Activated T-helper 1 cell treated with Interleukin-2 at 50 U/mL for 16 hours (primary cell): ENCODE measurements at places on chromosomes 7 and 10.

DNA sequence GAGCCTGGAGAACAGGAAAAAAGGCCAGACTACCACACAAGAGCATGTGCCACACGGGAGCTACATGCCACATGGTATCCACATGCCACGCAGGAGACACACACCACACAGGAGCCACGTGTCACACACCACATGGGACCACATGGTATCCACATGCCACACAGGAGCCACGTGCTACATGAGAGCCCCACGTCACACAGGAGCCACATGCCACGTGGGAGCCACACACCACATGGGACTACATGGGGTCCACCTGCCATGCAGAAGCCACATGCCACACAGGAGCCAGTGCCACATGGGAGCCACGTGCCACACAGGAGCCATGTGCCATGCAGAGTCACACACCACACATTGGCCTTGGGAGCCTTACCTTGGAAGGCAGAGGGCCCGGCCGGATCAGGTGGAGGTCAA, 244.4 kb upstream of the PPP2R2D start:
- DNase-seq: no peak

- no peak for DNase-seq
These were observed 101.6 kb downstream of the DLG5 start for GRCh38 chr10:77824908-77825307.

- DNase-seq: no peak
These were observed 15.5 kb upstream of the CALD1 start for GRCh38 chr7:134763960-134764359.

GRCh38 chr7:86908948-86909347, 150.5 kb downstream of the ELAPOR2 start:
- no peak for DNase-seq

DNA sequence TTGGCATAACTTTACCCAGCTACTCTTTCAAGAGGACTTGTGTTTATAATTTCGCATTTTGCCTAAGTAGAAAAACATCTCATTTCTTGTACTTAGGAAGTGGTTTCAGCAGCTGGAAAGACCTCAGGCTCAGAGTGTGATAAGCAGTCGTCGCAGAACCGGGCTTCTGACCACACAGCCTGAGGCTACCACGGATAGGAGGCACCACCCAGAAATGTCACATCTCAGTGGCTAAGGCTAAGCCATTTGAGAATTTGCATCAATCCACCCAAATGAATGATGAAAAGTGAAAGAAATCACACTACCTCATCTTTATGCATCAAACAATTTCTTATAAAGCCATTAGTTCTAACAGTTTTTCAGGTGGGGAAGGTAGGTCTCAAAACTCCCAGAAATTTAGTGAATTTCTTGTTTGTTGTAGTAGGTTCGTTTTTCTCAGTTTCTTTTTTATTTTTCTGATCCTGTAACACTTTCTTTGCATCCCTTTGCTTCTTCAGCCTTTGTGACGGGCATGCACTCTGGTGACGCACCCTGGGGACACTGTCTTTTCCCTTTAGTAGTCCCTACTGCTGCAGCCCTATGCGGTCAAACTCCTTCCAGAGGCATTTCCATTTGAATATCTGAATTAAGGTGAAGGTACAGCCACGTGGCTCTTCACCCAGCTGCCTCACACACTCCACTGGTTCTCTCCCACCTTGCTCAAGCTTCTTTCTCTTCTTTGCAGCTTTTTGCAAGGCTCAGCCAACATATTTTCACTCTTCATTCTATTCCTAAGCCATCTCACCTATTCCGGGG, 68.5 kb downstream of the MAP3K8 start:
- no peak for DNase-seq

GRCh38 chr10:49649936-49650723, 29.3 kb upstream of the C10orf53 start:
- no peak for DNase-seq

DNA sequence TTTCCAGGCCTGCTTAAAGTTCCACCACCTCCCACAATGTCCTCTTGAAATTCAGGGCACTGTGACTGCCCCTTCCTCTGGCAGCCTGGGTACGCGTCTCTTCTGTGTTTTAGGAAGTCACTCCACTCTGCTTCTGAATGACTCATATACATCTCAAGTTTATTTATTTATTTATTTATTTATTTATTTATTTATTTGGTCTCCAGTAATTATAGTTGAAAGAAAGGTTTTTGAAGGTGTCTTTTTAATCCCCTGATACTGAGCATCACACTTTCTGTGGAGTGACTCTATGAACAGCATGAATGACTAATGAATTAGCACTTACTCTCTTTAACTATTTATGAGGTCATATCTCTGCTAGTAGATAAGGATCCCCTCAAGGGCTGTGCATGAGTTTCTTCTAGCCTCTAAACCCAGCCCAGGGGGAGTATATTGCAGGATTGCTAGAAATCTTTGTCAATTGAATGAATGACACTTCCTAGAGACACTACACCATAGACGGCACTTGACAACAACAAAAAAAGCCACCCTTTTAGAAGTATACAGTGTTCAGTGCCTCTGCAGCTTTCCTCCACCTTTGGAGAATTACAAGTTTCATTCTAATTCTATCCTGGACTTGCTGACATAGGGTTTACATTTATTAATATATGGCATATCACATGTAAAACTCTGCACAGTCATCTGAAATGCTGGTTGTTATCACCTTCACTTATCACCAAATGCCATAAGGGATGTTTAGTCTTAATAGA, 2.1 kb downstream of the MACC1 start:
- no peak for DNase-seq

GRCh38 chr10:106711313-106711906, 453.1 kb downstream of the SORCS1 start:
- DNase-seq: no peak

- no peak for DNase-seq
These were observed 6.5 kb downstream of the COBL start for GRCh38 chr7:51310131-51310583.

DNA sequence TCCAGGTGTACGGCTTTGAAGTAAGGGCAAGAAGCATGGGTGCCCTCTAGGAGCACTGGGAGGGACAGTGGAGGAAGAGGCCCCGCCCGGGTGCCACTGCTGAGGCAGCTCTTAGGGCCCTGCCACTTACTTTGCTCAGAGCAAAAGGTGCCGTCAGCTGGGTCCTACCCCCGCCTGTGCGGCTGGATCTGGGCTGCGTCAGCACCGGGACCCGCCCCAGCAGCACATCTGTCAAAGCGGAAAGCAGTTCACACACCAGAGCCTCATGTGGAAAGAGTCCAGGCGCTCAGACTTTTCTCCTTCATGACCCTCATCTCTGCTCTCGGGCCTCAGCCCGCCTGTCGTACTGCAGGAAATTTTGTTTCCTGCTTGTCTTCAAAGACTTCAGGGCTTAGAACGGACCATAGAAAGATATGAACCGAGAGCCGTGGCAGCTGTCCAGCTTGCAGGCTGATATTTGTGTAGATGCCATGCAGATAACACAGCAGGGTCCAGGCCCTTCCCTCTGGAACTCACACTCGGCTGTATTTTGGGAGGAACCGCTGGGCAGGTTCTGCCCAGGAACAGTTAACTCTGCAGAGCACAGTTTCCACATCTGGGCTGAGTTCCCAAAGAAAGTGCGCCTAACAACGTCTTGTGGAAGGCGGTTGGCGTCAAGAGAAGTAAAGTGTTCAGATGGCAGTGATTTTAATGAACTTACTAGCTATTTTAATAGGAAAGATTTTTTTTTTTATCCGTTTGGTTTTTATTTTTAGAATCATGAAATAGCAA, 44.3 kb upstream of the PRKAR1B start:
- no peak for DNase-seq

DNA sequence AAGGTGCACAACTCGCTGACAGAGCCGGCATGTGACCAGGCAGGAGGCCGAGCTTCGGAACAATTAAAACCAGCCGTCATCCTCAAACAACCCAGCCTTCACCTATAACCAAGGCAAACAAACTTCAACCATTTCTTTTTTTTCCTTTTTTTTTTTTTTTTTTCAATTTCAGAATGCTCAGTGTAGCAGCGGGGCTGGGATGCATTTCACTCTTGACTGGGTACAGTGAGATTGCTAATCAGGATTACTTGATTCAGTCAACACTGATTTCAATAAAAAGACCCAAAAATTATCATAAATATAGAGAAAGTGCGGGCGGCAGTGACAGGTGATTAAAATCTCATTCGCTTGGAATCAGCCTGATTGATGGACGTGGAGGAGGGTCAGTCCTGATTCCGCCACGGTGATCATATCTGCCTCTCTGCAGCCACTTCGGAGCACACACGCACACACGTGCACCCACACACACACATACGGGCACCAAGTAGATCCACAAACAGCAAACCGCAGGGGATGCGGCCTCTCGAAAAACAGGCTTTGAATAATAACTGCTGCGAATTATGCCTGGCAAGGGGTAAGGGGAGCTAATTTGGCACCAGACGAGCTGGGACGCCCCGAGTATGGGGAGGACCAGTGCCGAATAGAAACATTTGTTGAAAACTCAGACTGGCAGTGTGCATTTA, 31.2 kb downstream of the EBF3 start:
- DNase-seq: no peak

DNA sequence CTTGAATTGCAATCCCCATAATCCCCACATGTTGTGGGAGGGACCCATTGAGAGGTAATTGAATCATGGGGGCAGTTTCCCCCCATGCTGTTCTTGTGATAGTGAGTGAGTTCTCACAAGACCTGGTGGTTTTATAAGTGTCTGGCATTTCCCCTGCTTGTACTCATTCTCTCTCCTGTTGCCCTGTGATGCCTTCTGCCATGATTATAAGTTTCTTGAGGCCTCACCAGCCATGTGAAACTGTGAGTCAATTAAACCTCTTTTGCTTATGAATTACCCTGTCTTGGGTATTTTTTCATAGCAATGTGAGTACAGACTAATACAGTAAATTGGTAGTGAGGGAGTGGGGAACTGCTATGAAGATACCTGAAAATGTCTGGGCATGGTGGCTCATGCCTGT, 65.0 kb downstream of the ANKRD7 start:
- no peak for DNase-seq

- DNase-seq: peak; percentile 63
These were observed at the start of gene TRIM56 for GRCh38 chr7:101085162-101085964. Gene TRIM56 (plus strand): TSS chr7:101085481. CDS start chr7:101087313, 1,832 bp downstream.

GRCh38 chr7:2688409-2689342, 674 bp downstream of the AMZ1 start:
- DNase-seq: no peak

DNA sequence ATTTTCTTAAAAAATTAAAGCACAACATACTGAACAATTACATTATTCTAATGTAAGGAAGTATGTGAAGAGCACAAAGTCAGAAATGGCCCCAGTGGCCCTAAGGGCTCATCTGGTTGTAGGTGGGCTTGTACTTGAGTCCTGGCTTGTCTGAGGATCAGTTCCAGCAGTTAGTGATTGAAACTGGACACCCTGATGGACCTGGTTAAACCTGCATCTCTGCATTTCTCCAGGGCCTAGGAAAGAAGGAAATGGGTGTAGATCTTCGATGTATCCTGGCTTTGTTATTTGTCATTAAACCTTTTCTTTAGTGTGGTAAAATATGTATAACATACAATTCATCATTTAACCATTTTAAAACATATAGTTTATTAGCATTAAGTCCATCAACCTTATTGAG, 9.7 kb upstream of the AKR1C2 start:
- DNase-seq: no peak

DNA sequence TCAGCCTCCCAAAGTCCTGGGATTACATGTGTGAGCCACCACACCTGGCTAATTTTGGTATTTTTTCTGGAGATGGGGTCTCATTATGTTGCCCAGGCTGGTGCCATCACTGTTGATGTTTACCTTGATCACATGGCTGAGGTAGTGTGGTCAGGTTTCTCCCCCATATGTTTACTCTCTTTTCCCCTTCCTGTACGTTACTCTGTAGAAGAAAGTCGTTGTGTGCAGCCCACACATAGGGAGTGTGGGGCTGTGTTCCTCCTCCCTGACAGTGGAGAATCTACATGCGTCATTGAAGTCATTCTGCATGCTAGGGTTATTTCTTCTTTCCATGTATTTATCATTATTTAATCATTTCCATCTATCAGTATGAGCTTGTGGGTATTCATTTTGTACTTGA, 16.3 kb upstream of the ORAI2 start:
- DNase-seq: no peak

- DNase-seq: no peak
These were observed 155.6 kb upstream of the ADO start for GRCh38 chr10:62648921-62649320.

DNA sequence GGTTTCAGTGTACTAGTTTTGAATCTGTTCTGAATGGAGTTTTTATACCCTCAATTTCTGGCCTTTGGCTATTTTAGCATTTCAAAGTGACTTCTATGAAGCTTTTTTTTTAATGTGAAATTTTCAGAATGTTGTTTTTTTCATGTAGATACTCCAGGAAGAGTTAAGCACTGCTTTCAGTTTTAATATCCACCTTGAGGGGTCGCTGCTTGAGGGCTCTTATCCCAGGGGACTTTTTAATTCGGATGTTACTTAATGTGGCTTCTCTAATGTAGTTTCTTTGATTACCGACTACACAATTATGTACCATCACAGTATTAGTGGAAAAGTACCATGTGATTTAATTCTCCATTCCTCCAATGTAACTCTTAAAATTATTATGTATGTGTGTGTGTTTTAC, 5.2 kb downstream of the IFIT5 start:
- DNase-seq: no peak

DNA sequence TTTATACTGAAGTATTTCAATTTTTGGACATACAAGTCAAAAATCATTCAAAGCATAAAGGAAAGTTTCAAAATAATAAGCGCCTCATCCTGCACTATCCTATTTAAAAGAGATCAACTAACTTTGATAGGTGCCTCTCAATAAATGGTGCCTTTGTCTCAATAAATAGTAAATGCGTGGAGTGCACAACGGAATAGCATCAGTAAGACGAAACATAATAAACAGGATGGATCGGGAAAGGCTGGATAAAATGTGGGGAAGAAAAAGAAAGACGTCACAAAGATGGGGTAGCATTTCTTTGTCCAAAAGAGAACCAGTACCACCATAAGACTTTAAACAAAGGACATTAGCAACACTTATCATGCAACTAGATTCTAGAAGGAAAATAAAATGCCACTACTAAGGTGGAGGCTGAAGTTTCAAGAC, 571 bp upstream of the PRKAR2B start:
- DNase-seq: no peak

DNA sequence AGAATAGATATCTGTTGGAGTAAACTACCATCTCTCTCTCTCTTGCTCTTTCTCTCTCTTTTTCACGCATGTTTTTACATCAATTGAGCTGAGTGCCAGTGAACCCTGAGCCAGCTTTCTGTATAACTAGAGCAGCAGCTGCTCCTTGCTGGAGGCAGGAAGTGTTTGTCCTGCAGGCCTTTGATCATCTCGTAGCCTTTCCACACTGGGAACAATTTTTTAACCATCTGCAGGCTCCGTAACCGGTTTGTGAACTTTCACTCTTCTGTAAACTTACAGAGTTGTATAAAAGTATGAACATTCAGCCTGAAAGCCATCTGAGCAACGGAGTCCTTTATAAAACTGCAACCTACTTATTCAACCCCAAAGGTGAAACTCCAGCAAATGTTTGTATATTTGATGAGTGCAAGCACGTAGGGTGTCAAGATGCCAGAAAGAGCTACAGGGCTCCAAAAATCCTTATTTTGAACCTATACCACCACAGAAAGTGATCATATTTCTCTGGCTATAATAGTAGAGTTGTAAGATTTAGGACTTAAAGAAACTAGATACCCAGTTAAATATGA, 162.8 kb upstream of the NFE2L3 start:
- DNase-seq: no peak
